Right atrium auricular region (tissue), 2 donors: ENCODE measurements at places on chromosomes 3 and 15. TPM values are rescaled to one million over a fixed set of nuclear protein-coding genes. Genes with fewer than 3 reads are reported as not detected.
A peak's percentile ranks its signal among the peaks of the same experiment; 100 is the strongest.

GRCh38 chr3:43288850-43289249 is 2.5 kb downstream of the SNRK start:
- H3K27ac ChIP-seq: peak overlapping the region; percentile 70
- DNase-seq: no peak
- no peaks in the 10 kb centered on the region for H3K4me1 ChIP-seq
- H3K4me3 ChIP-seq: no peak overlapping the region

DNA sequence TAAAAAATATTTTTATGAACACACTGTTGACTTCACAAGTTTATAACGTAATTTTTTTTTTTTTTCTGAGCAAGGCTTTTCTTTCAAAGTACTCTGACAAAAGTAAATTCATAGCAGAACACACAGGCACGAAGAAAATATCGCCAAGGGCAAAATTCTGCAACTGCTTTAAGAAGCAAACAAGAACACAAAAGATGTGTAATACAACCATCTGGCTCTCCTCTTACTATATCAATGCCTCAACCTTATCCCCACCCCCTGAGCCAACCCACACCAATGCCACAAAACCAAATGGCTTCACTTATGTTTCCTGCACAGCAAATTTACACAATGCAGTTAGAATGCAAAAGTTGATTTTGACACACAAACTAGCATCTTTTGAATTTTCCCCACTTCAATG is 274.2 kb downstream of the FOXP1 start:
- H3K27ac ChIP-seq: no peak overlapping the region
- H3K4me3 ChIP-seq: no peak overlapping the region
- no peak for DNase-seq
- H3K36me3 ChIP-seq: no peaks in the 10 kb centered on the region

Gene SLC9A9
- 3.1 TPM for total RNA-seq

Gene EPHB3
- total RNA-seq: 2.1 TPM

Gene CD86
- 1.9 TPM for total RNA-seq

GRCh38 chr15:99736702-99737101 is 3.5 kb upstream of the LYSMD4 start:
- H3K36me3 ChIP-seq: no peaks in the 10 kb centered on the region
- peaks cover 7% of the 10 kb centered on the region for H3K4me1 ChIP-seq
- H3K4me3 ChIP-seq: no peak overlapping the region
- no peak overlapping the region for H3K27ac ChIP-seq
- no peaks in the 10 kb centered on the region for H3K27me3 ChIP-seq

- H3K36me3 ChIP-seq: peaks cover 8% of the 10 kb centered on the region
- DNase-seq: no peak
- peak within 1 kb of the TSS; percentile 61 for H3K4me3 ChIP-seq
- peaks cover 36% of the 10 kb centered on the region for H3K4me1 ChIP-seq
These were observed at the start of gene PPM1M for GRCh38 chr3:52245322-52246263. PPM1M (plus strand) TSS chr3:52245759; CDS start chr3:52245825, 66 bp downstream.

- peak overlapping the region; percentile 49 for H3K27ac ChIP-seq
- H3K27me3 ChIP-seq: no peaks in the 10 kb centered on the region
- H3K4me3 ChIP-seq: no peak overlapping the region
- peaks cover 95% of the 10 kb centered on the region for H3K36me3 ChIP-seq
These were observed 54.0 kb downstream of the HEG1 start for GRCh38 chr3:125001557-125002413.

DNA sequence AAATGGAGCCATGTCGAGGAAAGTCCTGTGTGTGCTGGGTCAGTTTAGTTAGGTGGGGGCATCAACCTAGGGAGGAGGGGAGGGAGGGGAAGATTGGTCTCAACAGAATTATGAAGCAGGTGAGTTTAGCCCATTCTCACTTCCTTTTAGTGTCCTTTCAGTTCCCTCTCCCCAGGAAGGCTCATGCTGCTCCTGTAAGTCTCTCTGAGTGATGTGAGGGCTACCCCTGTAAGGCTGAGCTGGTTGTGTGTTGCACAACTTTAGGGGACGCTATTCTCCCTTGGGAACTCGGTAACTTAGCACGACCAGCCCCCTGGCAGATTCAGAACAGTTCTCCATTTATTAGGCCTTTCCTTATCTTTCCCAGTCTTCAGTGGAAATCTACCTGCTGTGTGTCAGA is 21.2 kb downstream of the IL5RA start:
- H3K4me1 ChIP-seq: no peaks in the 10 kb centered on the region
- H3K4me3 ChIP-seq: no peak overlapping the region
- no peak for DNase-seq
- H3K27me3 ChIP-seq: no peaks in the 10 kb centered on the region
- no peak overlapping the region for H3K27ac ChIP-seq

DNA sequence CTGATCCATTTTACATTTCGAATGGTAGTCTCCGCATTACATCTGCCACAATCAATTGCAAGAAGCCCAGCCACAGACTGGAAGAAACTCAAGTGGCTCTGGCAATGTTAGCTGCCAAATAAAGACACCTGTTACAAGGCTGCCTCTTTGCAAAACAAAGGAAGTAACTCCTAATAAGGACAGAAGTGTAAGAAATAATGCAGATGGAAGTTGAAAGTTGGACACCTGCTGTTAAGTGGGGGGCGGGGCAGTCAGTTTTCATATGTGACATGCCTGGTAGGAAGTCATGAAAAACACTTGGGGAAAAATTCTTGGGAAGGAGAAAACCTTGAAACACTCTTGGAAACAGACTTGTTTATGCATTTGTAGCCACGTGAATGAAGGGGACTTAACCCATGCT is 54.1 kb upstream of the ATP2C1 start:
- H3K27me3 ChIP-seq: no peaks in the 10 kb centered on the region
- H3K36me3 ChIP-seq: no peaks in the 10 kb centered on the region

Gene KCNAB1
- 2.0 TPM for total RNA-seq

GRCh38 chr3:117619805-117620204 is 910.2 kb downstream of the TUSC7 start:
- H3K4me3 ChIP-seq: no peak overlapping the region
- no peak overlapping the region for H3K27ac ChIP-seq
- no peaks in the 10 kb centered on the region for H3K4me1 ChIP-seq
- no peaks in the 10 kb centered on the region for H3K27me3 ChIP-seq

- H3K27ac ChIP-seq: no peak overlapping the region
- DNase-seq: no peak
- H3K4me1 ChIP-seq: no peaks in the 10 kb centered on the region
These were observed 49.4 kb upstream of the LCTL start for GRCh38 chr15:66614951-66615760.

DNA sequence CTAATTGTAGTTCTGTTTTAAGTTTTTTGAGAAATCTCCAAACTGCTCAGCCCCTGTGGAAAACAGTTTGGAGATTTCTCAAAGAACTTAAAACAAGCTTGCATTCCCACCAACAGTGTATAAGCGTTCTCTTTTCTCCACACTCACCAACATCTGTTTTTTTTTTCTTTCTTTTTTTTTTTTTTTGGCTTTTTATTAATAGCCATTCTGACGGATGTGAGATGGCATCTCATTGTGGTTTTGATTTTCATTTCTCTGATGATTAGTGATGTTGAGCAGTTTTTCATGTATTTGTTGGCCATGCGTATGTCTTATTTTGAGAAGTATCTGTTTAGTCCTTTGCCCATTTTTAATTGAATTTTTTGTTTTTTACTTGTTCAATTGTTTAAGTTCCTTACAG is 73.1 kb upstream of the COL8A1 start:
- no peak overlapping the region for H3K27ac ChIP-seq
- H3K27me3 ChIP-seq: no peaks in the 10 kb centered on the region
- no peaks in the 10 kb centered on the region for H3K4me1 ChIP-seq
- no peaks in the 10 kb centered on the region for H3K36me3 ChIP-seq
- no peak for DNase-seq

GRCh38 chr3:13054341-13055285 is 18.6 kb downstream of the IQSEC1 start:
- H3K27ac ChIP-seq: no peak overlapping the region
- no peak for DNase-seq
- H3K4me1 ChIP-seq: no peaks in the 10 kb centered on the region
- no peaks in the 10 kb centered on the region for H3K27me3 ChIP-seq
- H3K4me3 ChIP-seq: no peak overlapping the region

Gene TNFAIP8L3
- total RNA-seq: 7.7 TPM

DNA sequence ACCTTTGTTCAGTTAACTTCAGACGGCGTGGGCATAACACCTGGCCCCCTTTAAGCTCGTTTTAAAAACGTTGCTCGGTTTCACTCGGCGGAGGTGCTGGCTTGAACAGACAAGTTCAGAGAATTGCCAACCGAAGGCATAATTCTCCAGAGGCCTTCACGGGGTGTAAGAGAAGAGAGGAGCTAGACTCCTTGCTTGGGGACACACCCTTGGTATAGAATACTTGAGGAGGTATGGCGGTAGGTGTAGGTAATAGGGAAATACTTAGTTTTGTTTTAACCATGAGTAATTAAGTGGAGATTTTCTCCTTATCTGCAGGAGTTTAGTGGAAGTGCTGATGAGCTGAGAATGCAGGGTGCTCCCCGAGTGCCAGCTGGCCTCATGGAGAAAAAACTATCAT is 921 bp downstream of the FBXL2 start:
- no peaks in the 10 kb centered on the region for H3K36me3 ChIP-seq
- H3K27ac ChIP-seq: no peak overlapping the region
- no peak for DNase-seq
- no peaks in the 10 kb centered on the region for H3K4me1 ChIP-seq
- H3K27me3 ChIP-seq: no peaks in the 10 kb centered on the region

Gene SIAH2
- total RNA-seq: 14.8 TPM

Gene RAB11A
- 183 TPM for total RNA-seq

GRCh38 chr3:55333046-55333445 is 154.1 kb downstream of the WNT5A start:
- no peak overlapping the region for H3K4me3 ChIP-seq
- DNase-seq: no peak
- H3K4me1 ChIP-seq: no peaks in the 10 kb centered on the region
- H3K27ac ChIP-seq: no peak overlapping the region
- H3K36me3 ChIP-seq: no peaks in the 10 kb centered on the region
- H3K27me3 ChIP-seq: no peaks in the 10 kb centered on the region

Gene CSNK1G1
- total RNA-seq: 3.5 TPM

DNA sequence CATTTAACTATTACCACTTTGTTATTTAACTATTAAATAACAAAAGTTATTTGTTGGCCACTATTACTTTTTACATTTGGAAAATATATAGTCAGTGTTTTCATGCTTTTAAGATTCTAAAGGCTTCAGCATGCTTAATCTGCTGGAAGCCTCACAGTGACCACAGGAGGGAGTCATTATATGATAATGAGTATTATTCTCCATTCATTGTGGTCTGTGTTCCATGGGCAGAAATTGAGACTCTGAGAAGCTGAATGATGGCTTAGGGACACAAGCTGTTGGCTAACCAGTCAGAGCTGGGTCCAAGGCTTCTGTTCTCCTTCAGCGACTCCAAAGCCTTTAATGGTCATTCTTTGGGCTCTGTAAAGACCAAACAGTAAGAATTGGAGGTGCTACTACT is 64.7 kb downstream of the BFSP2 start:
- peaks cover 28% of the 10 kb centered on the region for H3K4me1 ChIP-seq
- no peak for DNase-seq
- no peak overlapping the region for H3K27ac ChIP-seq

DNA sequence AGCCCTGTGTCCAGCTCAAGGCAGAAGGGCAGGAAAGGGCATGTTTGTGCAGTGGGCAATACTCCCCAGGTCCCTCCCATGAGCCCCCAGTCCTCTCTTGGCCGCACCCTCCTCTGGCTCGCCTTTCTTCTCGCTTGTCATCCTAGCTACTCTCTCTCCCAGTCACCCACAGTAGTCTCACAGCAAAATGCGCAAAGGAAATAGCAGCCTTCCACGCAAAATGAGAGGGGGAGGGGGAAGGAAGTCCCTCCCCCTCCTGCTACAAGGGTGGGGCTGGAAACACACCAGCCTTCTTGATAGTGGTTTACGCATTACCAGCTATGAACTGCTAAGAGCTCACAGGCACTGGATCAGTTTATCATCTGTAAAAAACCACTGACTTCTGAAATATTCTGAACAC is 83.8 kb downstream of the GADL1 start:
- no peaks in the 10 kb centered on the region for H3K27me3 ChIP-seq
- no peak for DNase-seq
- no peaks in the 10 kb centered on the region for H3K36me3 ChIP-seq
- H3K27ac ChIP-seq: peak overlapping the region; percentile 17

Gene LRRC34
- total RNA-seq: 2.9 TPM

DNA sequence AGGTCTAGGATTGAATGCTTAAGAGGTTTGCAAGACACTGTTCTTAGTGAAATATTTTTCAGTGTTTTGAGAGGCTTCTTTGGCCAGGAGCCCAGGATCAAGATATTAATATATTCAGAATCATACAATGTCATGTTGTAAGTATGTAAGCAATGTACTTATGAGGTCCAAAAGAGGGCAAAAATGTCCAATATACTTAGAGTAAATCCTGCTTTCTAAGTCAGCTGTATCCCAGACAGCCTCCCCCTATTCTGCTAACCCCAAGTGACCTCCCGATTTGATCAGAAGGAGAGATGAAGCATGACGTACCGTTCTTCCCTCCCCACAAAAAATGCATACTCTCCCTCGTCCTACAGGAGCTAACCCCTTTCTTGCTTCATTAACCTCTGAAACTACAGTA is 70.9 kb downstream of the CHAC1 start:
- no peaks in the 10 kb centered on the region for H3K27me3 ChIP-seq
- no peak for DNase-seq
- H3K4me1 ChIP-seq: no peaks in the 10 kb centered on the region
- no peak overlapping the region for H3K4me3 ChIP-seq

GRCh38 chr3:65030847-65031463 is 343.2 kb upstream of the ADAMTS9 start:
- H3K4me3 ChIP-seq: no peak overlapping the region
- no peaks in the 10 kb centered on the region for H3K4me1 ChIP-seq
- no peaks in the 10 kb centered on the region for H3K36me3 ChIP-seq
- no peak for DNase-seq

Gene PLCL2
- total RNA-seq: 32.4 TPM

DNA sequence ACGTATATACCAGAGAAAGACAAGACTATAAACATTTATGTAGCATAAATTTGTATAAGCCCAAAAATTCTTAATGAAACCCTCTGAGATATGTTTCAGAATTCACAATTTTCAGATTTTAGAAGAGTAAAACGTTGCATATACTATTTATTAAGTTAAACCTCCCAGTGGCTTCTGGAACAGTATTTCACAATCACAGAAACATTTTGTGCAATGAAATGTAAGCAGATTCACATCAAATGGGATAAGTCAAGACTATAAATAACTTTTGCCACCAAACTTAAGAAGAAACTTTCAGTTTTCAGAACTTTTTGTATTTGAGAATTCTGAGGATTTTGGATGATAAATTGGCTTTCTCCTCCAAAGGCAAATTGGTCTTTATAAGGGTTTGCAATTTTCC is 9.2 kb downstream of the SLTM start:
- H3K27ac ChIP-seq: peak overlapping the region; percentile 52
- peaks cover 33% of the 10 kb centered on the region for H3K36me3 ChIP-seq
- no peak for DNase-seq
- no peaks in the 10 kb centered on the region for H3K27me3 ChIP-seq
- no peaks in the 10 kb centered on the region for H3K4me1 ChIP-seq
